Left colon (tissue), 2 donors: ENCODE measurements at places on chromosomes 11 and 22. TPM values are rescaled to one million over a fixed set of nuclear protein-coding genes. Genes with fewer than 3 reads are reported as not detected.
A peak's percentile ranks its signal among the peaks of the same experiment; 100 is the strongest.

DNA sequence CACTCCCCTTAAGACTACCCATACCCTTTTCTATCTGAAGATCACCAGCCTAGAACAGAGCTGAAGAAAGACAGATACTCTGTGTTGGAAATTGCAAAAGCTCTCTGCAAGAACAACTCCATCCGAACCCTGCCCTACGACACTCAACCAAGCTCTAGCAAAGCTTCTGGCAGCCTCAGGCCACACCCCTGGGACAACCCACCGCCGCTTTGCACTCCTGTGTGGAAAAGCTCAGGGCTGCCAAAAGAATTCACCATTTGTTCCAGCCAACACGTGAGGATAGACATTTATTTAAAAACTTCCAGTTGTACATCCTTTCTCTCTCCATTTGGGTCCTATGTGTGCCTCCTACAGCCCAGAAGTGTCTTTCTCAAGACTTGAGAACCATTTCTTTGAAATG lies 62.4 kb upstream of the CD5 start:
- DNase-seq: no peak

The MUC2 gene
- total RNA-seq: 2,135 TPM

The H19 gene
- 7.4 TPM for total RNA-seq

The SCGB2A2 gene
- not detected for total RNA-seq

DNA sequence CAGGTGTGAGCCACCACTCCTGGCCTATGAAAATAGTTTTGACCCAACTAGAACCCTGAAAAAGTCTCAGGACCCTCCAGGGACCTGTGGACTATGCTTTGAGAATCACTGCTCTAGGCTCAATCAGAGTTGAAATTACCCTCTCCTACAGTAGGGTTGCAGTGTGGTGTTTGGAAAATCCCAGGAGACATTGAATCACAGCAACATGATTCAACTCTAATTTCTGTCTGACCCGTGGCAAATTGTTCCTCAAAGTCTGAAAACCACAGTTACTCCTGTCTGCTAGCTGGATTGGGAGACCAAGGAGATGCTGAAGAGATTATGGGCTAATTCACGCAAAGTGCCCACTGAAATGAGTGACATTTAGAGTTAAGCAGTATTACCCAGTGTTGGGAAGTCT lies 5.4 kb upstream of the MTMR3 start:
- no peak for DNase-seq

GRCh38 chr11:720642-721246 lies 14.7 kb downstream of the EPS8L2 start:
- peak; percentile 78 for DNase-seq

The TMEM41B gene
- 58.0 TPM for total RNA-seq

The LAMTOR1 gene
- 102 TPM for total RNA-seq

GRCh38 chr22:33402325-33402724 lies 344.1 kb upstream of the SYN3 start:
- no peak for DNase-seq

DNA sequence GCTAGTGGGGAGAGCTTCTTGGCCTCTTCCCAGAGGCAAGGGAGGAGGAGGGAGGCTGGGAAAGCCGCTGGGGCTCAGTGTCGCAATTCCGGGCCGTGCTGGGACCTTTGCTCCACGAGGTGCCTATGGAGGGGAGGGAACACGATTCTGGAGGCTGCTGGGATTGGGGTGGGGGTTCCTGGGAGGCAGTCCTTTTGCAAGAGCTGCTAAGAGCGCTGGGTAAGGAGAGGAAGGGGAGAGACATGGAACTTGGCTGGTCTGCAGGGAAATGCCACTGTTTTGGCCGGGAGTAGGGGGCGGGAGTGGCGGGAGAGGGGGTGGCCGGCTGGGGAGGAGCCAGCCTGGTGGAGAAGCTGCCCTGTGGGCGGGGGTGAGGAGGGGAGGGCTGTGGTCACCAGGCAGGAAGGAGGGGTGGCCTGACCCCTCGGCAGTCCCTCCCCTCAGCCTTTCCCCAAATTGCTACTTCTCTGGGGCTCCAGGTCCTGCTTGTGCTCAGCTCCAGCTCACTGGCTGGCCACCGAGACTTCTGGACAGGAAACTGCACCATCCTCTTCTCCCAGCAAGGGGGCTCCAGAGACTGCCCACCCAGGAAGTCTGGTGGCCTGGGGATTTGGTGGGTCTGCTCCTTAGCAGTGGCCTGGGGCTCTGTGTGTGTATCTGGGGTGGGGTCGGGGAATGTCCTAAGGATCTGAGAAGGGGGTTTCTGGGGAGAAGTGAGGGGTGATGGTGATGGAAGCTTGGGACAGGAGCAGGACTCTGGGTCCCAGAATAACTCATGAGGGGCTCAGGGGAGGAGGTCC lies at the start of gene NR1H3:
TSS of gene NR1H3 (plus strand) at position 480 of the 800 bp plus-strand sequence. CDS start 1,221 bp downstream, outside the sequence.
- DNase-seq: peak; percentile 76

- no peak for DNase-seq
These were observed 20.2 kb upstream of the CCND1 start for GRCh38 chr11:69620683-69621290.

The SPDYC gene
- total RNA-seq: not detected

GRCh38 chr11:36446135-36446534 lies 63.9 kb downstream of the TRAF6 start:
- no peak for DNase-seq

DNA sequence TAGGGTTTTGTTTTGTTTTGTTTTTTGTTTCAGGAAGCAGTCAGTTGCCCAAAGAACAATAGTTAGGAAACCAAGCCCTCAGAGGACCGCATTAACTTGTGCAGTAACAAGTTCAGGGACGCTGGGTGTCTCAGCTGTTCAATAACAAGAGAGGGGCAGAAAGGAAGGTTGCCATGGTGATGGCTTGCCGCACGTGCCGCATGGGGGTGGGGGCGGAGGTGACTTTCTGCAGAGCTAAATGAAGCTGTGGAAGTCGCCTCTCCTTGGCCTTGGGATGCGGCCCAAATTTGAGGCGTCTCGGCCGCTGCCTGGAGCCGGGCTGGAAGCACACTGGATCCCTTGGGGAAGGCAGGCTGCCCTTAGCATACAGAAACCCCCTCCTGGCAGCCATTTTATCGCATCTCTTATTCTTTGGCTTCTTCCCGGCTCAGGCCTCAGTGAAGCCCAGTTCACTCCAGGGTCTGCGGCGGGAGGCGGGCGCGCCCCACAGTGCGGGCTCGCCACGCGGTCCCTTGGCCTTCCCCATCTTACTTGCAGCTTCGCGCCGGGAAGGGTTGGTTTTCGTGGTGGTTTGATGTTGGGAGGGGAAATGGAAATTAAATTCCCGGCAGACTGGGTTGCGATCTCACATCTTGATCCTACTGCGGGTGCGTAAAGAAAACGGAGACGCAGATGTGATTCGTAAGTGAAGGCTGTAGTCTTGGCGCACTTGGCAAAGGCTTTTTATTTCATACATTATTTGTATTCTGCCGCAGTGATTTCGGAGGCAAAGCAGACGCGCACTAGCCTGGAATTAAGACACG lies 94.3 kb downstream of the SLC17A6 start:
- no peak for DNase-seq

- DNase-seq: no peak
These were observed 140.2 kb downstream of the SPATA19 start for GRCh38 chr11:133705074-133705648.

DNA sequence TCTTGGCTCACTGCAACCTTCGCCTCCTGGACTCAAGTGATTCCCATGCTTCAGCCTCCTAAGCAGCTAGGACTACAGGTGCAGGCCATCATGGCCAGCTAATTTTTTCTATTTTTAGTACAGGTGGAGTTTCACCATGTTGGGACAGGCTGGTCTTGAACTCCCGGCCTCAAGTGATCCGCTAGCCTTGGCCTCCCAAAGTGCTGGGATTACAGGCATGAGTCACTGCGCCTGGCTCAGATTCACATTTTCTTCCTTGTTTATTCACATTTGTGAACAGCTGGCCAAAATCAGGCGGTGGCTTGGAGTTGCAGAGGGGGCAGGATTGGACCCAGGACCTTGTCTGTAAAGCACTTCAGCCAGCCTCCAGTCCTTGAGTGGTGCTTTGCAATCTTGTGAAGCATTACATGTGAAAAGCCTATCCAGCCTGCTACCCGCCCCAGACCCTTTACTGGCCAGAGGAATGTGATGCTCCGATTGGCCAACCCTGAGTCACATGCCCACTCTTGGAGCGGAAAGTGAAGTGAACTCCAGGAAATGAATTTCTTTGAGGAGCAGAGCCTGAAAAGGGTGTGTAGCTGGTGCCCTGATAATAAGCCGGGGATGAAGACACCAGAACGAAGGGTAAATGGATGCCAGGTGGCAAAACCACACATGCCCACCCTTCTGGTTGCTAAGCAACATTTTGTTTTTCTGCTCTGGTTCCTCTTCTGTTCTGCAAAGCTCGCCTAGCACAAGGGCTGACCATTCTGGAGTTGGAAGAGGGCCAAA lies 62.6 kb upstream of the PTPRJ start:
- peak; percentile 60 for DNase-seq

The ACRV1 gene
- not detected for total RNA-seq
